Mucosa of gallbladder (tissue), 1 donor: ENCODE measurements at places on chromosomes 3 and 15. TPM values are rescaled to one million over a fixed set of nuclear protein-coding genes. Genes with fewer than 3 reads are reported as not detected.

GOLGA8K gene
- total RNA-seq, result 0.66 TPM

ZBBX gene
- total RNA-seq, result not detected

ENTPD3 gene
- 0.86 TPM for total RNA-seq

EPHA6 gene
- 2.4 TPM for total RNA-seq

PFKFB4 gene
- total RNA-seq, result 4.3 TPM

FILIP1L gene
- total RNA-seq, result 142 TPM

THBS1 gene
- 184 TPM for total RNA-seq

STAC gene
- total RNA-seq, result 11.9 TPM

CDCP1 gene
- 42.4 TPM for total RNA-seq

SUCLG2 gene
- 104 TPM for total RNA-seq

GP5 gene
- total RNA-seq, result 0.17 TPM

ARPC4 gene
- total RNA-seq, result 137 TPM

TMEM115 gene
- total RNA-seq, result 57.5 TPM

MUSTN1 gene
- total RNA-seq, result 4.7 TPM

RAP2B gene
- total RNA-seq, result 14.5 TPM

LRRIQ4 gene
- not detected for total RNA-seq

GOLGA6L26 gene
- total RNA-seq, result not detected

NLGN1 gene
- total RNA-seq, result 8.8 TPM

STT3B gene
- 123 TPM for total RNA-seq

ATR gene
- 21.8 TPM for total RNA-seq

ARL6 gene
- 8.9 TPM for total RNA-seq

ZNF385D gene
- total RNA-seq, result 25.8 TPM

ATP13A5 gene
- total RNA-seq, result 0.86 TPM

CFAP91 gene
- 6.7 TPM for total RNA-seq

KLHL40 gene
- total RNA-seq, result not detected

GUCA1C gene
- total RNA-seq, result not detected

ARPIN gene
- total RNA-seq, result 23.3 TPM

RGMA gene
- 17.5 TPM for total RNA-seq

GOLGA6D gene
- total RNA-seq, result 0.12 TPM

GNAT1 gene
- total RNA-seq, result not detected

ESYT3 gene
- 5.1 TPM for total RNA-seq

SLC6A20 gene
- total RNA-seq, result 55.4 TPM

ZBTB47 gene
- total RNA-seq, result 41.2 TPM
